ENCODE measurements at places on chromosomes 1 and 21.

- DNase-seq = no peak
These were observed 115.0 kb downstream of the TGFB2 start for GRCh38 chr1:218459878-218460711.

DNA sequence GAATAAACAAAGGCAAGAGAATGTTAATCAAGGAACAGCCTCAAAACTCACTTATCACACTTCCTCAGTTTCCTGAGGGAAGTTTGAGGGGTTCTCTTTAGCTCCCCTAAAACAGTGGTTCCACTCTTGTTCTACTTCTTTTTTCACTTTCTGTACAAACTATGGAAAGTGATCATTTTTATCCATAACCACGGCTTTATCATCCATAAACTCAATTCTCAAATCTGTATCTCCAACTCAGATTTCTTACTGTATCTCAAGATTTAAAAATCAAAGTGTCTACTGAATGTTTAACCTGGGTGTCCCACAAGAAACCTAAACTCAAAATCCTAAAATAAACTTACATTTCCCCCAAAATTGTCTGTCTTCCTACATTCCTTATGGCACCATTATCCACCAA lies 3.9 kb downstream of the PFDN2 start:
- DNase-seq = no peak

DNA sequence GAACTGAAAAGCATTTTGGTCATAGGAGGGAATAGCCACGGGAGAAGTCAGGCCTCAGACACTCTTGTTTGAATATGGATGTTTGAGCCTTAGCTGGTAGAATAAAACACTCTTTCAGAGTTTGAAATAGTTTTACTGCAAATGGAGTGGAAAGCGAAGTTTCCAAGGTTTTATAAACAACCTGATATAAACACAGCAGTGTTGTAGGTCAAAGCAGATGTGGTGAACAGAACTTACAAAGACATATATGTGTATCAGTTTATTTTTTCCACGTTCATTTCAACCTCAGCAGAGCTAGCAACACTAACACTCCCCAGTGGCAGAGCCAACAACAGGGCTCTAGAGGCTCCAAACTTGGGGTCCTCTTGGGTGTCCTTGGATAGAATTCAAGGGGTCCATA lies 89.9 kb downstream of the WLS start:
- DNase-seq = no peak

DNA sequence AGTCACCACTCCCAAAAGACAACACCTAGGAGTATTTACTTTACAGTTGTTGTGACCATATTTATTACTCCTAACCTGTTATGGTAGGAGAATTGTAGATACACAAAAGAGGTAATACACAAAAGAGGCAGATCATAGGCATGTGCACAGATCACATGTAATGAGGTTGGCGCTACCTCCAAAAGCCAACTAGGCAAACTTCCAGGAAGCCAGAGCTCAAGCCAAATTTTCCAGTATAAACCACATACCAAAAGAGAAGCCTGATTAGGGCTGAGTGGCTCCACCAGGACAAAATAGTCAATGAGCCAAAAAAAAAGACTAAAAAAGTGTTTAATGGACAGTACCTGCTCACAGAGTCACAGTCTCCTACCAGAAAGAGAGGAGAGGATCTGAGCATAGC lies 195.0 kb upstream of the PBX1 start:
- DNase-seq = no peak

DNA sequence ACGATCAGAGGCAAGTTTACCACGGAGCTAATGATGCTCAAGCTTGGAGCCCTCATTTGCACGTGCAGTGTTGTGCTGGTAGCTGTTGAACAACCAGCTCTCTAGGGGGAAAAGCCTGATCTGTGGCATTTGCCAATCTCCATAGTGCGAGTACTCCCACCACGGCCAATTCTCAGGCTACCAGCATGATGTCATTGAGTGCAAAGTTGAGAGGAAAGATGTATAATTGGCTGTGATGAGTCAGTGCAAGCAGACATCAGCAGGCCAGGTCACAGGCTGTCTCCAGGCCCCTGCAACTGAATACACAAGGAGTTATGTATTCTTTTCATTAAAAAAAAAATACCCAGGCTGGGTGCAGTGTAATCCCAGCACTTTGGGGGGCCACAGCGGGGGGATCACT lies 233.1 kb upstream of the VAMP3 start:
- DNase-seq = no peak

- DNase-seq = no peak
These were observed 299.9 kb upstream of the PLXNA2 start for GRCh38 chr1:208544053-208544452.

GRCh38 chr1:167268347-167268787 lies 47.7 kb downstream of the POU2F1 start:
- DNase-seq = no peak

DNA sequence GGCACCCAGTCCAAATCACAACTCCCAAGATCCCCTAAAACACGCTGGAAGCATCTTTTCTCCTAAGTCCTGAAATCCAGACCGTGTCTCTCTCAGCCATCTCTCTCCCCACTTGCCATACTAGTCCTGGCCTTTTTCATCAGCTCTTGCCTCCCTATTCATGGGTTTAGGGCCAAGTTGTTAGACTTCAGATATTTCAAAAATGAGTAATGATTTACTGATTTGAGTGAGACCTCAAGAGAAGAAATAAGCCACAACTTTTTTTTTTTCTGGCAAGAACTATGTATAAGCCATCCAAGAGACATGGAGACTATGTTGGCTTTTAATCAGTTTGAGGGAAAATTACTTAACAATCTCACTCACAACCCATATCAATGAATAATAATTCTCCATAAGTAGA lies 62.5 kb downstream of the TBX15 start:
- DNase-seq = no peak

DNA sequence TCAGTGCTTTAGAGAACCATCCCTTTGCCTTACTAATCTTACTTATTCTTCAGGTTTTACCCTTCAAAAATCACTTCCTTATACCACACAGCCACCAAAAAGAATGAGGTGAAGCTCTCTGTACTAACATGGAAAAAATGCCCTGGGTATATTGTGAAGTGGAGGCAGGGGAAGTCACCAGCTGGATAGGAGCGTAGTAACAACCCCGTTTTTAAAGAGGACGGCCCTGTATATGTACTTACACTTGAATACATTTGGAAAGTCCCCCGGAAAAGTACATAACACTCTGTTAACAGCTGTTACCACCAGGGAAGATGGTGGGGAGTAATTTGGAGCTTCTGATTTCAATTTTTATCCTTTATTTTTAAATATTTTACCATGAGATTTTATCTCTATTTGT lies 28.2 kb upstream of the KHDRBS1 start:
- DNase-seq = no peak

DNA sequence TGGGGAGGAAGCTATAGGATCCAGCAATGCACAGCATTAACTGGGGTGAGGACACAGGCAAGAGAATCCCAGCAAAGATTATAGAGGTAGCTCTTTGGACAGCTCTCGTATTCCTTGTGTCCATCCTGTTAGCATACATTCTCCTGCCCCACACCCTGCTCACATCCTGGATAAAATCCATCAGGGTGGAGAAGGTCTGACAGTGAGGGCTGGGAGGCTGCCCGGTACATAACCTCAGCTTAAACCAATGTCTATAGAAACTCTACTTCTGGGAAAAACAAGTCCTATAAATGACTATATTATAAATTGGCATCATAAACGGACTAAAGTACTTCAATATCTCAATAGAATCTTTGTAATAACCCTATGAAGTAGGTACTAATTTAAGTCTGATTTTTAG lies 36.8 kb upstream of the UBE2U start:
- DNase-seq = no peak

DNA sequence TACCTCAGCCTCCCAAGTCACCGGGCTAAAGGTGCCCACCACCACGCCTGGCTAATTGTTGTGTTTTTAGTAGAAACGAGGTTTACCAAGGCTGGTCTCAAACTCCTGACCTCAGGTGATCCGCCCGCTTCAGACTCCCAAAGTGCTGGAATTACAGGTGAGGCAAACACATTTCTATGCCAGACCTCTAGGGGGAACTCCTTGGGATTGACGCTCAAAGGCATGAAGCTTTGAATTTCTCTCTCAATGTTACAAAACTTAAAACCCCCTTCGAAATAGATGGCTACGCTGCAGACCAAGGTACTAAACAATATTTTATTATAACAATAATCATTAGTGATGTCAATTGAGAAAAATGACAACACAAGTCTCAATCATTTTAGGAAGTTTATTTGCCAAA lies 330.0 kb downstream of the SETD4 start:
- no peak for DNase-seq

DNA sequence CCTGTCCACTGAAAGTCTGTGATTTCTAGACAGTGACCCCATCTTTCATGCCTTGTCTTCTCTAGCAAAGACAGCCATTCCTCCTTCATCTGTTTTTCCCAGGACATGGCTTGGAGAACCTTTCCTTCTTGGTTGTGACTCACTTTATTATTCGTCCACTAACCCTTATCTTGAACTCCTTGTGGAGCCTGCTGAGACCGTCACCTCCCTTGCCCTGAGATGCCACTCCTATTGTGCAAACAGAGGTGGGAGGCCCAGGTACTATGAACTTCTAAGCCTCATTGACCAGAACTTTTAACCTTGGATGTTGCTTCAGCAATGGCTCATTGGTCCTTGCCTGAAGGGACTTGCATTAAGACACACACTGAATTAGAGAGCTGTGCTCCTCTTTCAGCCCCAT lies 117.5 kb downstream of the FOXD2 start:
- DNase-seq = no peak

GRCh38 chr1:216461466-216461865 lies 38.2 kb upstream of the USH2A start:
- DNase-seq = no peak

DNA sequence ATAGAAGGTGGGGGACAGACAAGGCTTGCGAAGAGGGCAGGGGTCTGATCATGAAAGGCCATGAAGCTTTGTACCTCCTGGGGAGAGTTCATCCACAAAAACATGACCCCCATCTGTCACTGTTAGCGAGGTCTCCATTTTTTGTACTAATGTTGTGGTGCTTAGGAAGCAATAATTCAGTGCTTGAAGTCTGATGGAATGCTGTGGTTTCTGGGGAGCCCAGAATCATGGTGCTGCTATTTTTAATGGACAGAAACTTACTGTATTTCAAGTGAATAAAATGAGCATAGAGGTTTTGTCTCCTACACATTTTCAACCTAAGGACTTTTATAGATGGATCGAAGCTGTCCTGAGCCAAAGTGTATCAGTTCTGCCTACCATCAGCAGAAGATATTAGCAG lies 28.2 kb upstream of the RGL1 start:
- DNase-seq = no peak

DNA sequence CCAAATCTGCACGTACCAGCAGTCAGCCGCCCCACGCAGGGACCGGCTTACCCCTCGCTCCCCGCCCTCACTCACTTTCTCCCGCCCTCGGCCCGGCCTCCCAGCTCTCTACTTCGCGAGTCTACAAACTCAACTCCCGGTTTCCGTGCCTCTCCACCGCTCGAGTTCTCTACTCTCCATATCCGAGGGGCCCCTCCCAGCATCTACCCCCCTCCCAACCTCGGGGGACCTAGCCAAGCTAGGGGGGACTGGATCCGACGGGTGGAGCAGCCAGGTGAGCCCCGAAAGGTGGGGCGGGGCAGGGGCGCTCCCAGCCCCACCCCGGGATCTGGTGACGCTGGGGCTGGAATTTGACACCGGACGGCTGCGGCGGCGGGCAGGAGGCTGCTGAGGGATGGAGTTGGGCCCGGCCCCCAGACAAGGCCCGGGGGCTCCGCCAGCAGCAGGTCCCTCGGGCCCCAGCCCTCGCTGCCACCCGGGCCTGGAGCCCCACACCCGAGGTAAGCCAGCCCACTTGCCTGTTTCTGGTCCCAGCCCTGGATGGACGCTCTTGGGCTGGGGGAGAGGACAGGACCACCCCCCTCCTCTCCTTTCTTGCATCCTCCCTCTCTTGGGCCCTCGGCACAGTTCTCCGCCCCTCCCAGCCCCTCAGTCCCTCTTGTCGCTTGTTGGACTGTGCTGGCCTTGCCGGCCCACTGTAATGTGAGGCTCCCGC lies at the start of gene ARTN:
Gene ARTN (plus strand): TSS at position 416 of the 715 bp plus-strand sequence. CDS start 1,856 bp downstream, outside the sequence.
- no peak for DNase-seq

DNA sequence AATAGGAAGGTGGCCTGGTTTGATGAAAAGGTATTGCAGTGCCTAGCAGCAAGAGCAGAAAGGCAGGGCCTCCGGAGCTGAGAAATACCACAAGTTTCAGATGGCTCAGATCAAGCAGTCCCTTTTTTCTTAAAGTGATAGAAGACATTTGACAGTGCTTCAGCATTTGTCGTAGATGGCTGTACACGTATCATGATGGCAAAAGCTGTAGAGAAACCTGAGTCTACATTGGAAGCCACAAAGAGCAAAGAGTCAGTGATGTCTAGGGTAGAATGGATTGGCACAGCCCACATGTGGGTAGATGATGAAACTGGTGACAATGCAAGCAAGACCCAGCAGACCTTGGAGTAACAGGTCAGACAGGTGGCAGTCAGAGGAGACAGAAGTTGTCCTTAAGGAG lies 101.3 kb upstream of the ARTN start:
- no peak for DNase-seq

DNA sequence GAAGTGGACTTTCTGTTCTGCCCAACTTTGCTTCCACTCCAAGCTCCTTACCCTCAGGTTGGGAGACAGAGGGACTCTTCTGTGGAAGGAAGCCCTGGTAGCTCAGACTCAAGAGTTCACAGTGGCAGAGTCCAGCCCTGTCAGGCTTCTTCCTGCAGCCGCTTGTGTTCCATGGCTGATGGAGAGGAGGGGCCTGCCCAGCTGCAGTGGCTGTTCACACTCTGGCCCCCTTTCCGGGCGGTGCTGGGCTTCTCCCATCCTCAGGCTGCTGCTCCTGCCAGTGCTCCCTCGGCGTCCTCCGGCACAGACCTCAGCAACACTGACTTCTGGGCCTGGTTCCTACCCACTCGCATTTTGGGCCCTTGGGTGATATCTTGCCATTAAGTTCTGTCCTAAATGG lies 4.0 kb downstream of the KRTAP10-1 start:
- DNase-seq = no peak
